ENCODE measurements at places on chromosomes 2 and 18.

GRCh38 chr2:52000151-52000855 is 968.4 kb upstream of the NRXN1 start:
- no peak for DNase-seq

DNA sequence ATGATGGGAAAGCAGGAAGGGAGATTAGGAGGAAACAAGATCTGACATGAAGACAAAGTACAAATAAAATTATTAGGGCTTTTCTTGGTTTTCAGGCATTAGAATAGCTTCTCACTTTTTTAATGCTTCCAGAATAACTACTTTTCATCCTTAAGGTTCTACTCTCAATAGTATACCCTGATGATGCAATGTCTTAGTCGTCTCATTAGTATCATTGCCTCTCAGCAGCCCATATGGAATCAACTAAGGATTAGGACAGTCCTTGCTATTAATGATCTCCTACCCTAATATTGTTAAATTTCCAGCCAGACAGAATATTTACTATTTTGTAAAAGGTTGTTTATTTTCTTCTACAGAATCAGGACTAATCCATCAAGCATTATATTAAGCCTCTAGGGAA is 55.9 kb downstream of the RELCH start:
- no peak for DNase-seq

GRCh38 chr2:241496904-241497877 is 11.2 kb downstream of the STK25 start:
- no peak for DNase-seq

GRCh38 chr2:197293252-197294007 is 17.1 kb downstream of the ANKRD44 start:
- peak; percentile 83 for DNase-seq

GRCh38 chr2:236214376-236214995 is 46.3 kb upstream of the GBX2 start:
- no peak for DNase-seq

All from hematopoietic multipotent progenitor cell treated with erythropoietin and hydrocortisone succinate and interleukin-3 and kit ligand, for 6 days (in vitro differentiated cells).